ENCODE measurements at places on chromosomes 2 and 18. TPM values are rescaled to one million over a fixed set of nuclear protein-coding genes. Genes with fewer than 3 reads are reported as not detected.

The DOK6 gene
- 0.17 TPM for total RNA-seq

The LINC00305 gene
- not detected for total RNA-seq

DNA sequence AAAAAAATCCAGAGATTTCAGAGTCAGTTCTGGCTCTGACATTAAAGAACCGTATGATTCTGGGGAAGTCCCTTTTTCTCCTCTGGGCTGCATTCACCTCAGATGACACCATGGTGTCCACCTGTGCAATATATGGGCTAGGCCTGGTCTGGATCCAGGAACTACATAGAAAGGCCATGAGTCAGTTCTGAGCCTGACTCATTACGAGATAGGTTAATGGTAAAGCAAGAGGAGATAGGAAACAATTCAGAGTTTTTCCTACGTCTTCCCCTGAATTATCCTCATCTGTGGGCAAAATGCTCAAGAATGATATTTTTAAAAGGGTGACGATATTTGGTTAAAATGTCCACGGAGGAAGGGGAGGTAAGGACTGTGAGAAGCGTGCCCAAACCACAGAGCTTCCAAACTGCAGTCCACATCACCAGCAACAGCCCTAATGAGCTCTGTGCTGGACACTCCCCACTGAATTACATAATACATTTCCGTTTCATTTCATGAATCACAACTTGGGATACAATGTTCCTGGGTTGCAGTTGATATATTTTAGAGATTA, 180.1 kb upstream of the OSR1 start:
- peak; percentile 45 for DNase-seq

GRCh38 chr2:143296089-143296488, 166.9 kb downstream of the ARHGAP15 start:
- DNase-seq = no peak

DNA sequence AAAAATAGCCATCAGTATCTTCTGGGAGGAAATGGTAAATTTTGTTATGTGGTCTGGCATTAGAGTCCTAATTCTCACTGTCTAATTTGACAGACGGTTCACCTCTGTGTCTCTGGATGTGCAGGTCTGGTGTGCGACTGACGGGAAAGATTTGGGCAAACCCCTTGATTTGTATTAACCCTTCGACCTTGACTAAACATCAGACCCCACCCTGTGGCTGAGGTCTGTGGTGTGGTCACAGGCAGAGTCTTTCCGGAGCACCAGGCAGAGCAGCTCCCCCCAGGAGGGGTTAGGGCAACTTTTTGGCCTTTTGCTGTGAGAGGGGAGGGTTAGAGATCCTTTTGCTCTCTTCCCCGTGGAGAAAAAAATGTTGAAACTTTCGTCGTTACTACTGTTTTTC, 6.4 kb downstream of the TWIST2 start:
- no peak for DNase-seq

DNA sequence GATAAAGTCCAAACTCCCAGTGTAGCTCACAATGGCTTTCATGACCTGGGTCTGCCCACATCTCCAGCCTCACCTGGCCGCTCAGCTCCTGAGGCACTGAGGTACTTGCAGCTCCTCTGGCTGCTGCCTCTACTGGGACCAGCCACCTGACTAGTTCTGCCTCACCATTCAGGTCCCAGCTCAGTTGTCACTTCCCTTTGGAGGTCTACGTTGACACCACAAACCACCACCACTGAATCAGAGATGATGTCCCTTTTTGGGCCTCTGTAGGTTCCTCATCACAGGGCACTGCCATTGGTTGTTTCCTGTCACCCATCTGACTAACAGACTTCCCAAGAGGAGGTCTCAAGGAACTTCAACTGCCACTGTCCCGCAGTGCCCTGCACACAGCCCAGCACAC, 21.2 kb downstream of the SPP2 start:
- no peak for DNase-seq

Measured in gastrocnemius medialis (tissue), 4 donors.